Right renal pelvis (tissue), 4 donors: ENCODE measurements at places on chromosomes 3 and 15. TPM values are rescaled to one million over a fixed set of nuclear protein-coding genes. Genes with fewer than 3 reads are reported as not detected.

Gene SATB1
- polyA plus RNA-seq, result 42.3 TPM

DNA sequence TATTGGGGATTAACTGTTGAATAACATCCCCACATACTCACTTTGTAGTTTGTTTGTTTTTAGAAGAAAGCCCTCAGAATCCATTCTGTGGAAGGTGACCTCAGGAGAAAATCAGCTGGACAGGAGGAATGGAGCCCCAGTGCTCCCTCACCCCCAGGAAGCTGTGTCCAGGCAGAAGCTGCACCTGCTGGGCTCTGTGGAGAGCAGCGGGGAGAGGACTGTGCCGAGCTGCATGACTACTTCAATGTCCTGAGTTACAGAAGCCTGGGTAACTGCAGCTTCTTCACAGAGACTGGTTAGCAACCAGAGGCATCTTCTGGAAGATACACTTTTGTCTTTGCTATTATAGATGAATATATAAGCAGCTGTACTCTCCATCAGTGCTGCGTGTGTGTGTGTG, 14.0 kb downstream of the TIGIT start:
- no peak for DNase-seq

Gene NOX5
- polyA plus RNA-seq, result 0.48 TPM

DNA sequence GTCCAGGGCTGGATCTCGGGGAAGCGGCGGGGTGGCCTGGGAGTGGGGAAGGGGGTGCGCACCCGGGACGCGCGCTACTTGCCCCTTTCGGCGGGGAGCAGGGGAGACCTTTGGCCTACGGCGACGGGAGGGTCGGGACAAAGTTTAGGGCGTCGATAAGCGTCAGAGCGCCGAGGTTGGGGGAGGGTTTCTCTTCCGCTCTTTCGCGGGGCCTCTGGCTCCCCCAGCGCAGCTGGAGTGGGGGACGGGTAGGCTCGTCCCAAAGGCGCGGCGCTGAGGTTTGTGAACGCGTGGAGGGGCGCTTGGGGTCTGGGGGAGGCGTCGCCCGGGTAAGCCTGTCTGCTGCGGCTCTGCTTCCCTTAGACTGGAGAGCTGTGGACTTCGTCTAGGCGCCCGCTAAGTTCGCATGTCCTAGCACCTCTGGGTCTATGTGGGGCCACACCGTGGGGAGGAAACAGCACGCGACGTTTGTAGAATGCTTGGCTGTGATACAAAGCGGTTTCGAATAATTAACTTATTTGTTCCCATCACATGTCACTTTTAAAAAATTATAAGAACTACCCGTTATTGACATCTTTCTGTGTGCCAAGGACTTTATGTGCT, 527 bp downstream of the B2M start:
- DNase-seq, result peak; percentile 43

Gene SETD5
- 106 TPM for polyA plus RNA-seq

DNA sequence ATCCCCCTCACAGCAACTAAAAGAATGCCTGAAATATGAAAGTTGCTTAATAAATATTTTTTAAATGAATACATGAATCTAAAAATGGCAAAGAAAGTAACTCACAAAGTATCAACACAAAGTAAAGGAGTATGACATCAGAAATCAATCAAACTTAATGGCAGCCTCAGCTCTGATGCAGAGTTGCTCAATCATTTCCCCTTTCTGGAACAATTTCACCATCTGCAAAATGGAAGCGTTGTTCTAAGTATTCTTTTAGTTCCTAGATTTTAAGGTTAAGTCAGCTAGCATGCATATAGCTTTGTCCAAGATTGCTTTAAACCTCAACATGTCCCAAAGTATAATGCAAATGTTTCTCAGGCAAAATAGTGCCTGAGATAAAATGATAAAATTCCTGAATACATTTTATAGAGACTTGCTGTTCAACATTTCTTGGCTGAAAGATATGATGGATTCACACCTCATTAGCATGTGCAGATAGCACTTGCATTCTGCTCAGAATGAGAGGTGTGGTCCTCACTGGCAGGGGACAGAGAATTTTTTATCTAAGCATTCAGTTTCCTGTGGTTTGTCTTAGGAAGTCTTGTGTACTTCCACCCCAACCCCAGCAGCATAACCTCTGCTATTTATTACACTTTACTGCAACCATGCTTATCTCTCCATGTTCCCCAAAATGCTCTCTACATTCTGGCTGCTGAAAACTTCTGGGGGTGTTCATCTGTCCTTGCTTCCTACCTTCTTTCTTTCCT, 429.3 kb downstream of the GRM7 start:
- no peak for DNase-seq

DNA sequence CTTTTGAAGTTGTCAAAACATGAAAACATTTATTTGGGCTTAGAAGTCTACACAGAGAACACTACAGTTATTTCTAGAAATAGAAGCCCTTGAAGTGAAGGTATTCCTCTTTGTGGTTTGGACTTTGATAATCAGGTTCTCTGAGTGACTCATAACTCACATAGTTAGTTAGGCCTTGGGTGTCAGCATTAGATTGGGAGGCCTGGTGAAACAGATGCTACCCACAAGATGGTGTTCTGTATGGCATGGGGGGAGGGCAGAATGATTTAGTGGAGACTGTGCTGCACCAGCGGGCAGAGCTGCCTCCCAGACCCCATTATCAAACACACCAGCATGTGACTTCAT, 108.9 kb upstream of the ETV5 start:
- DNase-seq, result no peak

Gene FRMD4B
- 39.5 TPM for polyA plus RNA-seq

Gene ITIH4
- polyA plus RNA-seq, result 6.8 TPM

DNA sequence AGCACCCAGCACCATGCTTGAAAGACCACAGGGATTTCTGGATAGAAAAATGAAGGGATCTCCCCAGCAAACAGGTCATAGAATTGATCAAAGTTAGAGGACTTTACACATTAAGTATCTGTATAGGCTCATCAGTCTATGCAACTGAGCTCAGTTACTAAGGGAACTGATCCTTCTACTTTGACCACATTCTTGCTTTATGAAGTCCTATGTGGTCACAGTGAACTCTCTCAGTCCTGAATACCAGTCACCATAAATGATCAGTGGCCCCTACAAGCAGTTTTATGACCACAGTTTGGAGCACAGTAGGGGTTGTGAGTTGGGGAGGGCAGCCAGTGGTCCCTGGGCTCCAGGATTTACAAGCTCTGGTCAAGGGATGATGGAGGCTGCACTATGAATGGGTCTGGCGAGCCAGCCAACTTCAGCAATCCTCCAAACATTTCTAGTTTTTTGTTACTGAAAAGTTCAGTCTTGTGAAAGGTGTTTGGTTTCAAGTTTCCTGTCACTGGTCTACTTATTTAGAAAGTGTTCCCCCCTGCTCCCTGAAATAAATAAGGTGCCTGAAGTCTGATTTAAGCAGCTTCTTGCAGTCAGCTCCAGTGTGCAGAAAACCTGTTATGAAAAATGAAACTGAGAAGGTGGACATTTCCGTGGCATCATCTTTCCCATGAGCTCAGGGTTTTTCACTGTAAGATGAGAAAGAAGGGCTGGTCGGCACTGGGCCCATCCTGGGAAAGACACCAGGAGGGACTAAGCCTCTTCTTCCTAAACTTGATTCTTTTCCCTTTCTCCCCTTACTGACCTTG, 75.5 kb downstream of the DAPK2 start:
- no peak for DNase-seq

DNA sequence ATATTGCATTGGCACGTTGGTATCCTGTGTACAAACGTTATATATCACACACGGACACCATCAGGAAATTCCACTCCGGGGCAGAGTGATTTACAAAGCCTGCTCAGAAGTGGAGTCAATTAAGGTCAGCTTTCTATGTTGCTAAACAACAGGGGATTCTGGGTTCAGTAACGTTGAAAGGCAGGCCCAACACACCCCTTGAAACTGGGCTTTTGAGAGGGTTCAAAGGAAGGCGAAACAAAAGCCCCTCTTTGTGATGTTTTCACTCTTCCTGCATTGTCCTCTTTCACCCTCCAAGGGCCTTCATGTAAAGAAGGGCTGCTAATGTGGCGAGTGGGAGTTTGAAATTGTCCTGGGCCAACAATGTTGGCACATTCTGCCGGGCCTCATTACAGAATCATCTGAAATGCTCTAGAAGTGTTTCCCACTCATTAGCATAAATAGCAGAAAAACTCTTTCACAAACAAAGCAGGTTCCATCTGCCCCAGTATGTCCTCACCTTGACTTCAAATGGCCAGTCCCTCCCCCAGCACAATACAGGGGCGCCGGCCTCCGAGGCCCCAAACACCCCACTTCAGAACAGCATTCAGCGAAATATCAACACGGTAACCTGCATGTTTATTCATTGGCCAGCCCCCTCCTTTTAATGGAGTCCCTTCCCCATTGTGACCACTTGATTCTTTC, 76.4 kb downstream of the HES1 start:
- no peak for DNase-seq

GRCh38 chr3:12840591-12841148, 695 bp downstream of the RPL32 start:
- DNase-seq, result no peak

Gene MYO5C
- polyA plus RNA-seq, result 20.5 TPM

DNA sequence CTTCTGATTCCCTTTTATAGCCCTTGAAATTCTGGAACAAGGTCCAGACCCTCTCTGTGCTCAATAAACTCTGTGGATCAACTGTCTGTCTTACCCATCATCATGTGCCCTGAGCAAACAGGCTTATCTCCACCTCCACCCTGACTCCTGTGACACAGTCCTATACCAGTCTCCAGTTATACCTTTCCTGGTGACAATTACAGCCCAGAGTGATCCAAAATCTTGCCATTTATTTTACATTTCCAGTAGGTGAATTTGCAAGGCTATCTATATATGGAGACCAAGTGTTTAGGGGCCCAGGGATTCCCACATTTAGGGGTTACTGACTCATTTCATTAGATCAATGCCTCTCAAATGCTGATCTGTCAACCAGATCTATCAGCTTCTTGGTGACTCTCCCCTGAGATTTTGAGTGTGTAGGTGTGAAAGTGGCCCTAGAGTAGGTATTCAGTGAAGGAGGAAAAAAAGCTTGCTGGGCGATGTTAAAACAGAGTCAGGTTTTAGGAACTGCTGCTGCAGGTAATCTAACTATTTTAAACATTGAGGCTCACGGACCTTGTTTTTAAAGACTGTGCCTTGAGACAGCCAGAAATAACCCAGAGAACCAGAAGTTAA, 229.6 kb upstream of the WNT5A start:
- no peak for DNase-seq

DNA sequence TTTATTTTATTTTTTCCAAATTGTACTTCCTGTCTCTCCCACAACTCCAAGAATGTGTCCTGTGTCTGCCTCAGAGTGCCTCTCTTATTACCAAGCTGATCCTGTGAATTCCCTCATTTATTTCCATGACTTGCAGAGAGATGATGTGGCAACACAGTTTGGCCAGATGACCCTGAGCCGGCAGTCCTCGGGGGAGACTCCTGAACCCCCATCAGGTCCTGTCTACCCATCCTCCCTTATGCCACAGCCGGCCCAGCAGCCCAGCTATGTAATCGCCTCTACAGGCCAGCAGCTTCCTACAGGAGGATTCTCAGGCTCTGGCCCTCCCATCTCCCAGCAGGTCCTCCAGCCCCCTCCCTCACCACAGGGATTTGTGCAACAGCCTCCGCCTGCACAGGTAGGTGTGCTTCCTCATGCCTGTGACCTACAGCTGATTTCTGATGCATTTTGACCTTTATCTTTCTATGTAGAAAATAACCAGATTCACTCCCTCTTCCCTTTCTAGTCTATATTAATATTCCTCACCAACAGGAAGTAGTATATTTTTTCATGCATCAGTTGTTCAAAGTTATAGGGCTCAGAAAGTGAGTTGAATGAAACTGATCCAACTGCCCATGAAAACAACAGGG, 100.0 kb downstream of the ARPP21 start:
- no peak for DNase-seq

GRCh38 chr15:66165856-66166255, 87.7 kb downstream of the MEGF11 start:
- DNase-seq, result no peak

Gene CKMT1A
- polyA plus RNA-seq, result 2.2 TPM
